ENCODE measurements at places on chromosomes 12 and 14. TPM values are rescaled to one million over a fixed set of nuclear protein-coding genes. Genes with fewer than 3 reads are reported as not detected.

Gene KANSL2
- total RNA-seq, result 45.0 TPM

Gene RSRC2
- total RNA-seq, result 20.8 TPM

Gene GRIP1
- total RNA-seq, result not detected

Gene POTEM
- total RNA-seq, result not detected

Gene AP1G2
- 22.3 TPM for total RNA-seq

Gene C12orf60
- total RNA-seq, result 1.8 TPM

Gene RDH5
- 34.8 TPM for total RNA-seq

Gene MRPL42
- 36.9 TPM for total RNA-seq

Gene ZDHHC22
- not detected for total RNA-seq

Gene IRAK3
- 18.7 TPM for total RNA-seq

Gene KRT85
- not detected for total RNA-seq

All from cardiac ventricle fibroblast (primary cell).